Lung (tissue), 17 donors: ENCODE measurements at places on chromosomes 12 and 14. TPM values are rescaled to one million over a fixed set of nuclear protein-coding genes. Genes with fewer than 3 reads are reported as not detected.

- no peaks in the 10 kb centered on the region for H3K27me3 ChIP-seq
- no peaks in the 10 kb centered on the region for H3K4me1 ChIP-seq
- no peak overlapping the region for H3K27ac ChIP-seq
- DNase-seq: no peak
- no peak overlapping the region for H3K4me3 ChIP-seq
Measured at GRCh38 chr12:79206871-79207270, 342.3 kb downstream of the SYT1 start.

GRCh38 chr12:25557830-25558436 is 4.8 kb upstream of the LMNTD1 start:
- no peaks in the 10 kb centered on the region for H3K4me1 ChIP-seq
- no peaks in the 10 kb centered on the region for H3K27me3 ChIP-seq
- no peak overlapping the region for H3K27ac ChIP-seq
- DNase-seq: peak; percentile 75
- H3K4me3 ChIP-seq: no peak overlapping the region
- no peaks in the 10 kb centered on the region for H3K36me3 ChIP-seq

DNA sequence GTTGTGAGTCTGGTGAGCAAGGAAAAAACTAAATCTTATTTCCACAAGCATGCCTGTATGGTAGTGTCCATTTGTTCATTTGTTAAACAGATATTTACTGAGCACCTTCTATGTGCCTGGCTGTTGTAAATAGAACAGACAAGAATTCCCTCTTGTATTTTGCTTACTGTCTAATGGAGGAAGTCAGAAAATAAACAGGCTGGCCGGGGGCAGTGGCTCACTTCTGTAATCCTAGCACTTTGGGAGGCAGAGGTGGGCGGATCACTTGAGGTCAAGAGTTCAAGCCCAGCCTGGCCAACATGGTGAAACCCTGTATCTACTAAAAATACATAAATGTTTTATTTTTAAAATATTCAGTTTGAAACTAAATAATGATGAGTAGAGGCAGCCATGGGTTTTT is 79.3 kb downstream of the GTF2A1 start:
- H3K27ac ChIP-seq: no peak overlapping the region
- H3K27me3 ChIP-seq: no peaks in the 10 kb centered on the region
- no peaks in the 10 kb centered on the region for H3K36me3 ChIP-seq
- H3K4me1 ChIP-seq: peaks cover 13% of the 10 kb centered on the region

- no peaks in the 10 kb centered on the region for H3K36me3 ChIP-seq
- H3K27ac ChIP-seq: peak overlapping the region; percentile 95
- peaks cover 17% of the 10 kb centered on the region for H3K4me1 ChIP-seq
- H3K27me3 ChIP-seq: no peaks in the 10 kb centered on the region
- DNase-seq: peak; percentile 57
Measured at GRCh38 chr14:50001151-50001998, 108.5 kb downstream of the ARF6 start.

DNA sequence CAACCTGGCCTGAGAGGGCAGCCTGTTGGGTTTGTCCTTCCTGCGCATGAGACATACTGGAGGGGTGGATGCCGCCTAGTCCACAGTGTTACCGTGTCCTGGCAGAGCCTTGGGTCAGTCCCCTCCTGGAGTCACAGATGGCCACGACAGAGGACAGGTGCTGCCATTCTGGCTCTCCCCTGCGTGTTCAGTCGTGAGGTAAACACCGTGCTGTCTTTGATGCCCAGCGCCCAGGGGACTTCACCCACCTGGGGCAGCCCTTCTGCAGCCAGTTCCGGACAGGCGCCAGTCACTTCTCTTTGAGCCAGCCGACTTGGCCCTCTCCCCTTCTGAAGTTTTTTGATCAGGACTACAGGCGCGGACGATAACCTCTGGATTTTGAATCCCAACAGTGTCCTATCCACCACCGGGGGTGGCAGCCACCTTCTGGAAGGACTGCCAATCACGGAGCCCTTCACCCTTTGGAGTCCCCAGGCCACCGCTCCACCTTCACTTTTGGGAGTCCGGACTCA is 933.0 kb downstream of the DIO2 start:
- no peak overlapping the region for H3K27ac ChIP-seq
- peaks cover 50% of the 10 kb centered on the region for H3K27me3 ChIP-seq
- H3K4me3 ChIP-seq: peak overlapping the region; percentile 40
- H3K36me3 ChIP-seq: no peaks in the 10 kb centered on the region

GRCh38 chr14:55571125-55571889 is 8.7 kb upstream of the KTN1 start:
- H3K27ac ChIP-seq: no peak overlapping the region
- no peaks in the 10 kb centered on the region for H3K4me1 ChIP-seq
- H3K4me3 ChIP-seq: no peak overlapping the region
- peaks cover 2% of the 10 kb centered on the region for H3K36me3 ChIP-seq
- DNase-seq: no peak

GRCh38 chr12:127179176-127179575 is 1087.8 kb upstream of the TMEM132C start:
- no peaks in the 10 kb centered on the region for H3K27me3 ChIP-seq
- no peaks in the 10 kb centered on the region for H3K4me1 ChIP-seq
- no peak overlapping the region for H3K4me3 ChIP-seq
- no peak for DNase-seq

- peaks cover 9% of the 10 kb centered on the region for H3K36me3 ChIP-seq
- no peak overlapping the region for H3K4me3 ChIP-seq
- H3K27ac ChIP-seq: no peak overlapping the region
- no peaks in the 10 kb centered on the region for H3K27me3 ChIP-seq
- DNase-seq: no peak
- H3K4me1 ChIP-seq: no peaks in the 10 kb centered on the region
Measured at GRCh38 chr12:30626847-30627246, 68.8 kb downstream of the IPO8 start.

DNA sequence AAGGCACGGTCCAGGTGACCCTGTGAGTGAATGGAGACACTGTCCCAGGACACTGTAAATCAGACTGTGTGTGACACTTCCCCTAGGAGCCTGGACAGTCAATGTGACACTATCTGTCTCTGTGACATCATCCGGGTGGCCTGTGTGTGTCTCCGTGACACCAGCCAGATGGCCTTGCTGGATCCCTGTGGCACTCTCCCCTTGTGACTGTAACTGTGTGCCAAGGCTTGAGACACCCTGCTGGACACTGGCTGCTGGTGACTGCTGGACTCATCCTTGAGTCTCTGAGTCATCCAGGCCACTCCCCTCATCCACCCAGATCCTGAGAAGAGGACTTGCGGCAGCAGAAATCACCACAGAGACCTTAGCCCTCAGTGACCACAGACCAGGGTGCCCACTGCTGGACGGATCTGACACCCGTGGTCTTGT is 51.6 kb downstream of the MVK start:
- peaks cover 2% of the 10 kb centered on the region for H3K4me1 ChIP-seq
- peaks cover 4% of the 10 kb centered on the region for H3K27me3 ChIP-seq
- DNase-seq: no peak
- no peaks in the 10 kb centered on the region for H3K36me3 ChIP-seq
- H3K4me3 ChIP-seq: no peak overlapping the region

DNA sequence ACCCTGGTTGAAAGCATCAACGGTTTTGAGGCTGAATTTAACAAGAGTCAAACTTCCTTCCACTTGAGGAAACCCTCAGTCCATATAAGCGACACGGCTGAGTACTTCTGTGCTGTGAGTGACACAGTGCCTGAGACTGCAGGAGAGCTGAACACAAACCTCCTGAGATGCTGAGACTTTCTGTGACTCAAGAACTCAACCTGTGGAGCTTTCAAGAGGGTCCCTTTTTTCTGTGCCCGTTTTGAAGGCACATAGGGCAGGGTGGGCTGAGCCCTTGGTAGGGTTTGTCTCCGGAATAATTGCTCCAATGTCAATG is 305.3 kb upstream of the OR4E1 start:
- H3K4me1 ChIP-seq: no peaks in the 10 kb centered on the region
- H3K36me3 ChIP-seq: no peaks in the 10 kb centered on the region
- no peak overlapping the region for H3K27ac ChIP-seq
- peaks cover 5% of the 10 kb centered on the region for H3K27me3 ChIP-seq

- peak; percentile 54 for DNase-seq
- peak overlapping the region; percentile 95 for H3K27ac ChIP-seq
- peaks cover 18% of the 10 kb centered on the region for H3K4me1 ChIP-seq
- peaks cover 4% of the 10 kb centered on the region for H3K36me3 ChIP-seq
Measured at GRCh38 chr12:6608592-6609281, 1.6 kb upstream of the CHD4 start.

GRCh38 chr12:42546709-42547108 is 42.8 kb downstream of the PRICKLE1 start:
- no peaks in the 10 kb centered on the region for H3K36me3 ChIP-seq
- no peaks in the 10 kb centered on the region for H3K27me3 ChIP-seq
- DNase-seq: no peak
- H3K27ac ChIP-seq: no peak overlapping the region
- H3K4me1 ChIP-seq: no peaks in the 10 kb centered on the region
- no peak overlapping the region for H3K4me3 ChIP-seq

DNA sequence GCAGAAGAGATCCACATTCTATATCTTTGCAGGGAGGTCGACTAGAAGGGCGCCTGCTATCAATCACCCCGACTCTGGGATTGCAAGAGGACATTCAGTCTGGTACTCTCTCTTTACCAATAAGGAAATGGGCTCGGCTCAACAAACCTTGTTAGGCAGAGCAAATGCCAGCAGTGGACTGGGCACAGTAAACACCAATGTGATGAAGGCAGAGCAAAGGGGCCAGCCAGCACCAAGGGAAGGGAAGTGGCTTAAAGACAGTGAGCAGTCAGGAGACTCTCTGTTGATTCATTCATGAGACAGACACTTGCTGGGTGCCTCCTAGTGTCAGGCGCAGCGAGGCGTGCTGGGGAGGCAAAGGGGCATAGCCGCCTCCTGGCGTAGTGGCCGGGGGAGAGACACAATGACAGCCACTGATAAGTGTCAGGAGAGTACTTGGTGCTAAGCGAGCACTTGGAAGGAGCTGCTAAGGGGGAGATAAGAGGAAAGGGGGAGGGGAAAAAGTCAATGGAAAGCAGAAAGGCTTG is 34.1 kb downstream of the TMCC3 start:
- H3K4me1 ChIP-seq: peaks cover 5% of the 10 kb centered on the region
- peak overlapping the region; percentile 21 for H3K27ac ChIP-seq
- no peak overlapping the region for H3K4me3 ChIP-seq
- H3K27me3 ChIP-seq: no peaks in the 10 kb centered on the region

DNA sequence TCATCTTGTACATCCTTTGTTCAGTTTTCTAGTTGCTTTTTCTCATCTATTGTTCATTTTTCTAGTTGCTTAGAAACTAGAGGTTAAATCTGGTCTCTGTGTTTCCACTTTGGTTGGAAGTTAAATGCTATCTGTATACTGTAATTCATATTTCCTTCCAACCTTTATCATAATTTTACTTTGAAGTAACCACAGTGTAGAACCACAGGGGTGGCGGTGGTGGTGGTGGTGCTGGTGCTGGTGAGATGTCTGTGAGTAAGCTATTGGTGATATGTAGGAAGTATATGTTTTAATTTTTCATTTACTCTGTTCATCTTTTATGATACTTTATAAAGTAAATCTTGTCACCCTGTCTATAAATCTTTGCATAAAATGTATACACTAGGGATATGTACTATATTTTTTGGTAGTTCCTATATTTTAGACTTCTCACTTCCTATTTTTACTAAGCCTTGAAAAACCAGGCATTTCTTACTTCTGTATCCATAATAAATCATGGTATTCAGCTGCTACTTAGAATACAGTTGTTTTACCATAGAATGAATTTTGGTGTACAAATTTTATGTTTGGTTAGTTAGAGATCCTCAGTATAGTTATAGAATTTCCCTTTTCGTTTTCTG is 31.9 kb downstream of the CCDC91 start:
- no peaks in the 10 kb centered on the region for H3K27me3 ChIP-seq
- no peak for DNase-seq

The AMN1 gene
- 20.0 TPM for total RNA-seq

The ATXN3 gene
- 68.1 TPM for total RNA-seq

The FAM177A1 gene
- total RNA-seq: 86.3 TPM

The ADAM21 gene
- total RNA-seq: 0.09 TPM

The FLRT2 gene
- total RNA-seq: 53.7 TPM

The CMA1 gene
- total RNA-seq: not detected
